ENCODE measurements at places on chromosomes 16 and 17. TPM values are rescaled to one million over a fixed set of nuclear protein-coding genes. Genes with fewer than 3 reads are reported as not detected.

Gene STX1B
- 1.9 TPM for total RNA-seq

Gene SOX15
- total RNA-seq, result 0.30 TPM

Gene SLC5A11
- 0.37 TPM for total RNA-seq

Gene SLC52A1
- 0.68 TPM for total RNA-seq

Gene CUEDC1
- total RNA-seq, result 66.2 TPM

Gene ZCCHC14
- total RNA-seq, result 6.9 TPM

Gene CBX4
- 33.3 TPM for total RNA-seq

Gene VASN
- total RNA-seq, result 6.3 TPM

Gene NAGLU
- 44.5 TPM for total RNA-seq

Gene SBK1
- total RNA-seq, result 0.22 TPM

Gene EVI2B
- total RNA-seq, result not detected

Gene KRTAP4-1
- 0.22 TPM for total RNA-seq

Gene MTHFSD
- 10.0 TPM for total RNA-seq

Gene ASGR2
- not detected for total RNA-seq

Gene PYDC1
- not detected for total RNA-seq

Gene TMEM94
- total RNA-seq, result 46.0 TPM

Gene CA5A
- not detected for total RNA-seq

Gene ASPHD1
- total RNA-seq, result 27.5 TPM

Gene B4GALNT2
- 0.38 TPM for total RNA-seq

Gene TBX21
- total RNA-seq, result 0.19 TPM

Gene PPY
- total RNA-seq, result not detected

Gene STX4
- 67.9 TPM for total RNA-seq

Gene PDILT
- not detected for total RNA-seq

Gene NPEPPS
- 65.0 TPM for total RNA-seq

Gene BMERB1
- total RNA-seq, result 90.1 TPM

Gene SERPINF2
- 3.2 TPM for total RNA-seq

Gene AANAT
- total RNA-seq, result 0.26 TPM

Gene SHISA9
- 0.13 TPM for total RNA-seq

Gene PRCD
- total RNA-seq, result not detected

Gene MGAT5B
- total RNA-seq, result 24.6 TPM

Gene GRAPL
- not detected for total RNA-seq

Gene GNG13
- total RNA-seq, result not detected

Gene UMOD
- not detected for total RNA-seq

Gene SYT17
- total RNA-seq, result 9.2 TPM

Gene TEKT1
- total RNA-seq, result not detected

Gene CSNK1D
- 236 TPM for total RNA-seq

Gene NLGN2
- total RNA-seq, result 17.9 TPM

Gene CHST5
- total RNA-seq, result 0.10 TPM

Gene CLEC3A
- not detected for total RNA-seq
